ENCODE measurements at places on chromosomes 5 and 9. TPM values are rescaled to one million over a fixed set of nuclear protein-coding genes. Genes with fewer than 3 reads are reported as not detected.

DNA sequence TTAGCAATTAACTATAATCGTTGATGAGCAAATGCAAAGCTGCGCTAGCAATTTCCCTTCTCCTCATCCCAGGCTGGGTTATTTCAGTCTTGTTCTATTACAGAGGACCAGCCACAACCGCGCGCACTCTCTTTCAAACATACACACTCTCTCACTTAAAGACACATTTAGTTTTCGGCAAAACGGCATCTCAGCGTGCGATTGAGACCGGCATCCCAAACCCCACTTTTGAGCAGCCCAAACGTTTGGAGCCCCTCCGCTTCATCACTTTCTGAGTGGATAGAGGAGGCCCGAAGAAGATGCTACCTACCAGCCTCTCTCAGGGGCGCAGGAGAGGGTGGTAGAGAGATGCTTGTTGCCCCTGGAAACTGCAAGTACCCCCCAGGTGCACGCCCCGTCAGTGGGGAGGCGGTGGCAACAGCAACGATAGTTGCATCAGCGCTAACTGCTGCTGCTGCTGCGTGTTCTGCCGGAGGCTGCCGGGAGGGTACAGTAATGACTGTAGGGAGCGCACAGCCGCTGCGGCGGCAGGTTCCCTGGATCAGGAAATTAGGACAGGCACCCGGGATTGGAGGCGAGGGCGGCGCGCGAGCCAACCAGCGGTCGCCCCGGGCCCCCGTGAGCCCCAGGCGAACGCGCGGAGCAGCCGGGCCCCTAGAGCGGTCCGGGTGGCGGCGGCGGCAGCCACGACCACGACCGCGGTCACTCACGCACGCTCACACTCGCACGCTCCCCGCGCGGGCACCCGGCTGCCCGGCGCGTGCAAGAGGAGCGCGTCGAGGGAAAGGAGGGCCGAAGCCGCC lies 467 bp upstream of the VLDLR start:
- H3K27me3 ChIP-seq = no peaks in the 10 kb centered on the region
- H3K4me3 ChIP-seq = peak overlapping the region; percentile 67
- DNase-seq = peak; percentile 89
- peak overlapping the region; percentile 88 for H3K27ac ChIP-seq

DNA sequence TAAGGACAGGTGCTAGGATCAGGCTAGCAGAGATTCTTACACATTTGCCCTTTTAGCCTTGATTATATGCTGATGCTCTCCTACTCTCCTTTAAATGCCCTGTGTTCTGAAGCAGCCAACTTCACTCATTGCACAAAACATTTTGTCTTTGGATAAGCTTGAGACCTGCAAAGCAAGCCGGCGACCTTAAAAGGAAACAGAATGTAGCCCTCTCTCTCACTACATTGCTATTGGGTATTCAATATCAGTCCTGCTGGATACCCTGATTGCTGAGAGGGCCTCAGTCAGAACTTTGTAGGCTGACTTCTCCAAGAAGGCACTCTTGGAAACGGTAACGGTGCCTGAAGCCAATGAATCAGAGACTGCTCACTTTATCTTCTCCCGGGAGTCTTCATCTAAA lies 528.9 kb downstream of the DTWD2 start:
- H3K4me3 ChIP-seq = no peak overlapping the region
- H3K36me3 ChIP-seq = no peaks in the 10 kb centered on the region
- H3K27ac ChIP-seq = no peak overlapping the region
- no peaks in the 10 kb centered on the region for H3K4me1 ChIP-seq
- H3K27me3 ChIP-seq = no peaks in the 10 kb centered on the region
- DNase-seq = no peak

GRCh38 chr5:109682383-109682782 lies 7.3 kb upstream of the MAN2A1 start:
- DNase-seq = no peak
- H3K27me3 ChIP-seq = no peaks in the 10 kb centered on the region
- no peak overlapping the region for H3K27ac ChIP-seq
- H3K36me3 ChIP-seq = no peaks in the 10 kb centered on the region

DNA sequence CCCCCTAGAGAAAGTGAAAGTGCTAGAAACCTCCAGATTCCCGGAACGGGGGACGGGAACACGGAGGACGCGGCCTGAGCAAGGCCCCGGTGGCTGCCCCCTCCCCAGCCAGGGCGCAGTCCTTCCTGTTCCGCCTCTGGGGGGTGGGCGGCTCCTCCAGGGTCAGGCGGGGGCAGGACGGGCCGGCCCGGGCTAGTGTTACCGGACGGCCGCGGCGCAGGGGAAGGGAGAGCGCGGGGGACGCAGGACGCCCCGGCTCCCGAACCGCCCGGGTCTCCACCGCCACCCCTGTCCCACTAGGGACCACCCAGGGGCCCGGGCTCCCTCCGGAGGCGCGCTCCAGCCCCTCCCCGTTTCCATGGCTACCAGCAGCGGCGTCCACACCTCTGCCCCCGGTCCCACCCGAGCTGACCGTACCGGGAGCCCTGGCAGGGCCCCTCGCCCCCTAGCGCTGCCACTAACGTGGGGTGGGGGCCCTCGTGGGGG lies 579 bp downstream of the SLC12A7 start:
- peaks cover 19% of the 10 kb centered on the region for H3K4me1 ChIP-seq
- H3K27me3 ChIP-seq = no peaks in the 10 kb centered on the region
- H3K4me3 ChIP-seq = peak overlapping the region; percentile 91

DNA sequence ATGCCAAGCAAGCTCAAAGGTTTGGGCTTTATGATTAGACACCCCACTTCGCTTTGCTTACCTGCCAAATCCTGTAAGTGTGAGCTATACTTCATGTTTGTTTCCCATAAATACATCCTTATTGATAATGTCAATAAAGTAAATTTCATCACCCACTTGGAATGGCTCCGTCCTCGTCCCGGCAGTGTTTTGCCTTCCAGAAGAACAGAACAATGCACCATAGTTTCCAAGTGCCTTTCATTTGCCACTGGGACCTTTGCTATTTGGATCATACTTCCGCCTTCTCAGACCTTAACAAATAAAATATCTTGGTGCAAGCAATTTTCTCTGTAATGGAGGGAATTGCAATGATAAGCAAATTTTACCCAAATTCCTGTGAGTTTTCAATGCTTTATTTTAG lies 229.3 kb downstream of the PIK3R1 start:
- no peaks in the 10 kb centered on the region for H3K27me3 ChIP-seq
- H3K4me3 ChIP-seq = no peak overlapping the region
- H3K4me1 ChIP-seq = peaks cover 5% of the 10 kb centered on the region
- H3K27ac ChIP-seq = no peak overlapping the region
- no peak for DNase-seq
- no peaks in the 10 kb centered on the region for H3K36me3 ChIP-seq

GRCh38 chr5:72412283-72413055 lies 92.3 kb downstream of the PTCD2 start:
- no peaks in the 10 kb centered on the region for H3K36me3 ChIP-seq
- DNase-seq = no peak
- H3K27me3 ChIP-seq = no peaks in the 10 kb centered on the region

DNA sequence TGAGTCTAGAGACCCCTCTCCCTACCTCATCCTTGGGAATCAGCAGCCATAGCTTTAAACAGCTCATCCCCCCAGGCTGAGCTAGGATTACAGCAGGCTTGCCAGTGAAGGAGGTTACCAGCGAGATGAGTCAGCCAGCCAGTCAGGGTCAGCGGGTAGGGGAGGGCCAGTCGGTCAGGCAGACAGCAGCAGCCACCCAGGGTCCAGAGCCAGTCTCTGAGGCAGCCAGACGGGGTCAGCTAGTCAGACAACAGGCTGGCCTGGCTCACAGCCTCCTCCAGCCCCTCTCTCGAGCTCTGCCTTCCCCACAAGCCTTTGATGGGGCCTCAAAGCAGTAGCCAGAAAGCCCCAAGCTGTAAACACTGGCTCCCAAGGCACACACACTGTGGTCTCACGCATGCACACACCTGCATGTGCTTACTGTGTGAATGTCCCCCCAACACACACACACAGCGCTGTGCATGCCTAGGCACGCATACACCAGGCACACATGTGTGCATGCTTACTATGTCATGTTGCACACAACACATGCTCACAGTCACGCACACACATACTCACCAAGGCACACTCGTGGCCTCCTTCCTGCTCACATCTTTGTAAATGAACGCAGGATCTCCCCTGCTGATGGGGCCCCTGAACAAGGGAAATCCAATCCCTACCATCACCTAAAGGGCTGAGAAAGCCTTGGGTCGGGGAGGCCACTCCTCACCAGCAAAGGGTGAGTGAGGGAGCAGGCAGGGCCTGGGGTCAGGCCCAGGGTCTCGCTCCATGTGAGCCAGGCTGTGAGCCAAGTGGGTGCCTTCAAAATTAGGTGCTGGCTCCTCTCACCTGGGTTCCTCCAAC lies 28.2 kb upstream of the CPLX2 start:
- H3K27ac ChIP-seq = no peak overlapping the region
- no peaks in the 10 kb centered on the region for H3K4me1 ChIP-seq
- no peak for DNase-seq
- H3K27me3 ChIP-seq = no peaks in the 10 kb centered on the region

DNA sequence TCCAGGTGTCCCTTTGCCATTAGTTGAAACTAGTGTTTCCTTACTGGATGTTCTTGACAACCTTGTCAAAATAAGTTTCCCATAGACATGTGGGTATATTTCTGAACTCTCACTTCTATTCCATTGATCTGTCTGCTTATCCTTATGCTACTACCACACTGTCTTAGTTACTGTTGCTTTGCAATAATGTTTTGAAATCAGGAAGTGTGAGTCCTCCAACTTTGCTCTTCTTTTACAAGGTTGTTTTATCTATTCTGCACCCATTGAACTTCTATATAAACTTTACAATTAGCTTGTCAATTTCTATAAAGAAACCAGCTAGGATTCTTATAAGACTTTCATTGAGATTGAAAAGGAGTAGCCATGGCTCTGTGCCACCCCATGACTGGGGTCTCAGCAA lies 24.3 kb downstream of the CD14 start:
- H3K27me3 ChIP-seq = no peaks in the 10 kb centered on the region
- DNase-seq = no peak
- H3K36me3 ChIP-seq = no peaks in the 10 kb centered on the region
- H3K4me3 ChIP-seq = no peak overlapping the region
- H3K27ac ChIP-seq = peak overlapping the region; percentile 65

DNA sequence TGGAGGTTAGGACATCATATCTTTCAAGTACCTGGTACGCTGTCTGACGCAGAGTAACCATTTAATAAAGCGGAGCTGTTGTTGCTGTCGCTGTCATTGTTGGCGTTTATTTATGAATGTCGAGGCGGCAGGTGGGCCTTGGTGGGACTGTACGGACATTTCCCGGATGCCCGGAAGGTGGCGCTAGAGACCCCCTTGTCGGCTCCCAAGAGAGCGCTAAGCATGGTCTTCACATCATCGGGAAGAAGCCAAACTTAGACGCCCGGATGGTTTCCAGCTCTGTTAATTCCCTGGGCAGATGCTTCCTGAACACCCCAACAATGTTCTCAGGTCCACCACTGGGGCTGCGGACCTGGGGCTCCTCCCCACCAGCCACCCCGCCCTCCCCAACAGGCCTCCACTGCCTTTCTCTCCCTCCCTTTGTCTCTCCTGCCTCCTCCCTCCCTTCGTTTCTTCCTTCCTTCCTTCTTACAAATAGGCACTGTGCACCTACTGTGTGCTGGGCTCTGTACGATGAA lies 54.1 kb downstream of the DUSP1 start:
- H3K36me3 ChIP-seq = no peaks in the 10 kb centered on the region
- peak overlapping the region; percentile 93 for H3K27ac ChIP-seq
- H3K4me1 ChIP-seq = peaks cover 64% of the 10 kb centered on the region
- H3K27me3 ChIP-seq = no peaks in the 10 kb centered on the region

DNA sequence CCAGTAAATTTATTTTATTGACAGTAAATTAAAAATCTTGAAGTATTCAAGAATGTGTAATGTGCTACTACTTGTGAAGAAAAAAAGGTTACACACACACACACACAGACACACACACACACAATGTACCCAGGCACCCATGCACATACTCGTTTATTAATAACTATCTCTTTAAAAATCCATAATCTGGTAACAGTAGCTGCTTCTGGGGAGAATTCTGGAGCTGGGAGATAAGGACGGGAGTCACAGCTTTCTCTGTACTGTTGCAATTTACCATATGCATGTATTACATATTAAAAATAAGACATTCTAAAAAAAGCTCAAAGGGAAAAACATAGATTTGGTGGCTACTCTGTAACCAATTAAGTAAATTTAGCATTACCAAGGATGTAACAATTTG lies 7.9 kb upstream of the C1QTNF2 start:
- H3K27me3 ChIP-seq = no peaks in the 10 kb centered on the region
- no peak overlapping the region for H3K27ac ChIP-seq
- DNase-seq = no peak

GRCh38 chr9:95732802-95733688 lies 142.4 kb upstream of the ERCC6L2 start:
- H3K36me3 ChIP-seq = no peaks in the 10 kb centered on the region
- H3K4me1 ChIP-seq = no peaks in the 10 kb centered on the region
- no peaks in the 10 kb centered on the region for H3K27me3 ChIP-seq
- H3K27ac ChIP-seq = peak overlapping the region; percentile 48

GRCh38 chr5:149898811-149899210 lies 45.8 kb downstream of the PDE6A start:
- no peak overlapping the region for H3K4me3 ChIP-seq
- H3K4me1 ChIP-seq = no peaks in the 10 kb centered on the region
- H3K27me3 ChIP-seq = no peaks in the 10 kb centered on the region

DNA sequence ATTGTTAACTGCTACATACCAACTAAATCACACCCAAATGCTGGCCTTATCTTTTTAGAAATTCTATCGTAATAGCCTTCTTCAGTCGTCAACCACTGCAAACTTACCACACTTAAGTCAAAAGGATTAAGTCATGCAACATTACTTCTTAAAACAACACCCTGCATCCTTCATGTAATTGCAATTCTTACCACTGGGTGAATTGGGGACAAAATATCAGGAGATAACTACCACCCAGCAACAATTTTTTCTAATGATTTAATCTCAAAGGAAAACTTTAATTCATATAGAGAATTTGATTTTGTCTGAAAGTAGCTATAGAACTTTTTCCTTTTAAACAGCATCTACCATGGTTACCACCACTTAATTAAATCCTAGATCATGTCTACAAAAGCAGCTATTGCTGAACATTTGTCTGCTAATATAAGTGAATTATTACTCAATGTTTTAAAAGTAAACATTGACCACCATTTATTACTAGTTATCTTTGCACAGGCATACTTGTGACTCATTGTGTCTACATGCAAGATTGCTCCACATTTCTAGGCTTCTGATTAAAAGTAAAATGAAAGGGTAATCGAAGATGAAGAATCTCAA lies 10.5 kb downstream of the MLLT3 start:
- H3K36me3 ChIP-seq = no peaks in the 10 kb centered on the region
- H3K4me1 ChIP-seq = peaks cover 26% of the 10 kb centered on the region
- H3K27ac ChIP-seq = no peak overlapping the region
- H3K27me3 ChIP-seq = no peaks in the 10 kb centered on the region

GRCh38 chr9:70413464-70413798 lies 1.0 kb downstream of the KLF9 start:
- peaks cover 50% of the 10 kb centered on the region for H3K4me1 ChIP-seq
- H3K27me3 ChIP-seq = no peaks in the 10 kb centered on the region
- no peaks in the 10 kb centered on the region for H3K36me3 ChIP-seq
- peak overlapping the region; percentile 80 for H3K4me3 ChIP-seq

- no peaks in the 10 kb centered on the region for H3K4me1 ChIP-seq
- no peak overlapping the region for H3K27ac ChIP-seq
- no peak overlapping the region for H3K4me3 ChIP-seq
- DNase-seq = no peak
- H3K36me3 ChIP-seq = peaks cover 88% of the 10 kb centered on the region
These were observed 32.8 kb downstream of the ARPC5L start for GRCh38 chr9:124894741-124895170.

- H3K27me3 ChIP-seq = no peaks in the 10 kb centered on the region
- peaks cover 72% of the 10 kb centered on the region for H3K4me1 ChIP-seq
- H3K36me3 ChIP-seq = peaks cover 18% of the 10 kb centered on the region
- peak overlapping the region; percentile 45 for H3K27ac ChIP-seq
These were observed 74.9 kb downstream of the C9orf152 start for GRCh38 chr9:110133059-110133458.

ZDHHC11B gene
- 40.8 TPM for total RNA-seq

SPINK7 gene
- not detected for total RNA-seq

TEK gene
- 13.6 TPM for total RNA-seq

ADAMTSL2 gene
- total RNA-seq = 1.4 TPM

SMIM3 gene
- 22.0 TPM for total RNA-seq

FOXD4L3 gene
- 2.1 TPM for total RNA-seq

PCDHGA7 gene
- 3.8 TPM for total RNA-seq
